ENCODE measurements at places on chromosomes 2 and 18.

DNA sequence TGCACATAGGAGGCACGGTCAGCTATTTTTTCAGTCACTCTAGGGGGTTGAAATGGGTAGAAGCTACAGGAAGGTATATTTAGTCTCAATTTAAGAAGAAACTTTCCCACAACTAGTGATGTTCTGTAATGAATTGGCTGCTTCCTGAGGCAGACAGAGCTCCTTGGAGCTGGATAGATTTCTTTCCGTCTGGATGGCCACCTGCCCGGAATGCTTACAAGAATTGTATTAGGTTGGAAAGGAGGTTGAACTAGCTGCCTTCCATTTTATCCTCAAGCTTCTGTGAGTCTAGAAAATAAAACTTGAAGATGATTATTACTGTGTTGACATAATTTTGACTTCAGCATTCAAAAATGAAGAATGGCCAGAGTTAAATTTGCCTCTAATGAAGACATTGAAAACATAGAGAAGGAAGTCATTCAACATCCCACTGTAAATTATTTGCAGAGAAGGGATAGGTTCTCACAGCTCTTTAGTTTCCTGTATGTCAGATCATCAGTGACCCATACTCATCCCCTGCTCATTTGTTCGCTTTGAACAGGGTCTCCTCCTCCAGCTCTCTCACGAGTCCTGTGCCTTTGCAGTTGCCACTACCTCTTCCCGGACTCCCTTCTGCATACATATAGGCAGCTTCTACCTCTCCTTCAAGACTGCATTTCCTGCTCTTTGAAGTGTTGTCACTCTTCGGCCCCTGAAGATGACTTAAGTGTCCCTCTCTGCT lies 88.8 kb downstream of the CRIM1 start:
- no peak for DNase-seq

- no peak for DNase-seq
Observed at GRCh38 chr18:13811993-13812392, 12.0 kb upstream of the MC5R start.

GRCh38 chr2:21372654-21373053 lies 248.9 kb downstream of the TDRD15 start:
- no peak for DNase-seq

DNA sequence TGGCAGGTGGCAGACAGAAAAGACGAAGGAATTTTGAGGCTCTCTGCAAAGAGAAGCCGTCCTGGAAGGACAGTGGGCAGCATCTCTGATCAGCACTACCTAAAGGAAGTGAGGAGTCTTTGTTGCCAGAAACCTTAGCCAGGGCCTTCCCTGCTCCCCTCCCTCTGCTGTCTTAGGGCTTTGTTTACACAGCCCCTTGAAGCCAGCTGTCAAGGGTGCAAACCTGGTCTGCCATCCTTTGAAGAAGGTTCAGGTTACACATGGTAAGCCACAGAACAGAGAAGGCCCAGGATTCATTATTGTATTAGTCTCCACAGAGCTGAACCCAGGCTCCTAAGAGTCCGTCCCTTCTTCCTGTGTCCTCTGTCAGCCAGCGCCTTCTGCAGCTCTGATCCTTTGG lies 356.7 kb downstream of the TGIF1 start:
- DNase-seq = no peak

DNA sequence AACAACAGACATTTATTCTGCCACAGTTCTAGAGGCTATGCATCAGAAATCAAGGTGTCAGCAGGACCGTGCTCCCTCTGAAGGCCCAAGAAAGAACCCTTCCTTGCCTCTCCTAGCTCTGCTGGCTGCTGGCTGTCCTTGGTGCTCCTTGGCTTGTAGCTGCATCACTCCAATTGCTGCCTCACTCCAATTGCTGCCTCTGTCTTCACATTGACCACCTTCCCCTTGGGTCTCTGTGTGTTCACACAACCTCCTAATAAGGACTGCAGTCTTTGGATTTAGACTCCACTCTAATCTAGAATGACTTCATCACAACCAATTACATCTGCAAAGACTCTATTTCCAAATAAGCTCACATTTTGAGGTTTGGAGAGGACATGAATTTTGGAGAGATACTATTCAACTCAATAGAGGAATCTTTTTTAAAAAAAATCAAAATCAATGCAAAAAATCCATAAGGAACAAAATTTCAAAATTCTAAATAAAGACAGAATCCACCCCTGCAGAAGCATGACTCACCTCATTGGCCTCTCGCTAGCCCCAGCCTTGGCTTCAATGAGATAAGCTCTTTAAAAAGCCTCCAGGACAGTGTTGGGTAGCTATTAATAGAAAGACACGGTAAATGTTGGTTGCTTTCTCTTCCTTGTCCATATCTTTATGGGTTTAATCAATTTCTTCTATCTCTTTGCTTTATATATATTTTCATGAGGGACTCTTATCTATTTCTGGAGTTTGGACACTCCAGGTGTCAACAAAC lies 267.6 kb upstream of the MGAT5 start:
- DNase-seq = no peak

DNA sequence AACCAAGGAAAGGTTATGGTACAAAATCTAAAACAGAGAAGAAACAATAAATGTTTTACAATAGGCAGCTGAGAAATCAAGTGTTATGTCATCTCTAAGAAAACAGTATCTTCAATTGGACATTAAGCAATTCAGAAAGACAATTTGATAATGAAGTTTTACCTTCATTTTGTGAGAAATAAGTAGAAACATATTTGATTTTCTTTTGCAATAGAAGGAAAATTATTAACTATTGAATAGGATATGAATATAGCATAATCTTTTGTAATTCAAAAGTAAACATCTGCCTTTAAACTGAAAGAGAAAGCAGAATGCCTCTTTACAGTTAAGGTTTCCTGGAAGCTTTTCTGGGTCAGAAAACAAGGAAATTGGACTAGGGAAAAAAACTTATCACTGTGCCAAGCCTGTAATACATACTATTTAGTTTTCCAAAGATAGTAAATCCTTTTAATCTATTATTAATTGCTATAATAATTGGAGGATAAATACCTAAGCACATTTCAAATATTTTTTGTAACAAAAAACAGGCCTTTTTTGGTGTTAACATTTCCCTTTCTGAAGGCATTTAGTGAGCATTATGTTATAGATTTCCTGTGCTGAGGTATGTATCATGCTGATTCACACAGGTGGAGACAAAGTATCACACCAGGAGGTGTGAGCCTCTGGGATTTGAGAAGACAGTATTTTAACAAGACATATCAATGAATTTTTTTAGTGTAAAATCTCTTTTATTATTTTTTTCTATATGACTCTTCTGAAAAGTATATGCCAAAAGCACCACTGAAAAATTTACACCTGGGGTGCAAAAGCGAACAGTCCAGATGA lies 947.0 kb upstream of the CDH2 start:
- no peak for DNase-seq

- DNase-seq = no peak
Observed at GRCh38 chr2:191757208-191757607, 79.3 kb downstream of the NABP1 start.

DNA sequence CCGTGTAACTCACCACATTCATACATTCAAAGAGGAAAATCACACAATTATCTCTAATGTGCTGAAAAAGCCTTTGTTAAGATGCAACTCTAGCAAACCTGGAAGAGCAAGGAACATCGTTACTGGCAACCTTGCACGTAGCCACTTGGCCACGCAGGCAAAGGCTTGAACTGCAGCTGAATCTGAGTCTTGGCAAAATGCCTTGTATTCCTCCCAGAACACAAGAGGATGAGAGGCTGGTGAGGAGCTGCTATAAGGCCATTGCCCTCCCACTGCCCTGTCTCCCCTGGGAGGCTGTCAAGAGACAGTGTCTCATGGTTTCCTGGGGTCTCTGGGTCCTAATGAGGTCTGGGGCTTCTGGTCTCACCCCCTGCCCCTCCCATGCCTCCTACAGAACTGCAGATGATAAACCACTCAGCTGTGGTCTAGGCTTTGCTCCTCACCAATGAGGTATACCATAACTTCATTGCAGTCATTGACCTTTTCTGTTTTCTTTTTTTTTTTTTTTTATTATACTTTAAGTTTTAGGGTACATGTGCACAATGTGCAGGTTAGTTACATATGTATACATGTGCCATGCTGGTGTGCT lies 141.4 kb downstream of the SPP2 start:
- DNase-seq = no peak

DNA sequence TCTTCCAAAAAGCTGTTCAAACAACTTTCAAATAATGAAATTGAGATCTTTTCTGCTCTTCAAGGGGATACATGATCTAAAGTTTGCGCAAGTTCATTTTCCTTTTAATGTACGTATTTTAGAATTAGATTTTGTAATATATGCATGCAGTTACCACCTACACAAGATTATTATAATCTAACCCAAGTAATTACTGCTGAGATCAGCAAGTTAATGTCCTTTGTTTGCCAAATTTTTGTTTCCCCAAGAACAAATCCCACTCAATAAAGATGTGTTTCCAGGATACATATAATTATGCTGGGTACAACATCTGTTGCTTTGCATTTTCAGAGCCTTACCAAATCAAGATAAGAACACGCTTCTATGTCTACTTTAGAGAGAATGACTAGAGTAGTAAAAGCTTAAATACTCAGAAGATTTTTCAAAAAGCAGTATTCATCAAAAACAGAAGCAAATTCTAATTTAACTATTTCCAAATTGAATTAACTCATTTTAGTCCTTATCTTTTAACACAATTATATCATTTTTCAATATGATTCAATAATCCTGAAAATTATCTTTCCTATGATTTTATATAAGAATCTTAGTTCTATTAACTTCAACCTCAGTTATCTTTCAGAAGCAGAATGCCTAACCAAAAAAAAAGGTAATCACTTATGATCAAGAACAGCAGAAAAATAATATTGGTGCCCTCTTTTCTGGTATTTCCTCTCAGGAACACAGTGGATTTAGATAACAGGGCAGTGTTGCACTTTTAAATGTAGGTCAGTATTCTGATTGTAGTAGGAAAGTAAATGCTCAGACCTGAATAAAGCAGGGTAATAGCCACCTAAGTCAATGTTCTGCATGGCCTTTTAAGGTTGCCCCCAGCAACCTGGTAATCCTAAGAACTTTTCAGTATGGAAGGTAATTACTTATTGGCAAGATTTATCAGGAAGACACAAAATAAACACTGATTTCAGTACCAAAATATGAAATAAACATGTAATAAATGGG lies 28.0 kb downstream of the CERKL start:
- DNase-seq = no peak

DNA sequence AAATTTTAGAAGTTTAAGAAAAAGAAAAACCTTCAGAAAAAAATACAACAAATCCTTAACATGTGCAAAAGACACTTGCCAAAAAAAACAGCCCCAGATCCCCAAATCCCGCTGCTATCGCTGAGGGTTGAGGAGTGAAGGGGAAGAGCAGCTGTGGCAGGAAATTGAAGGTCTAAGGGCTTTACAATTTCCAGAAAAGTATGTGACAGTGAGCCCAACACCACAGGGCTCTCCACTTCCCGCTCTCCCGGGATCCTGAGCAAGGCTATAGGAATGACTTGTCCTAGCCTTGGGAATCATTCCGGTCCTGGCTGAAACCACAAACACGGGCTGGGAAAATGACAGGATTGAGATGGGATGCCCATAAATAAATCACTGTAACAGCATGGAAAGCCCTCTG lies 191.4 kb downstream of the TMEM163 start:
- DNase-seq = no peak

DNA sequence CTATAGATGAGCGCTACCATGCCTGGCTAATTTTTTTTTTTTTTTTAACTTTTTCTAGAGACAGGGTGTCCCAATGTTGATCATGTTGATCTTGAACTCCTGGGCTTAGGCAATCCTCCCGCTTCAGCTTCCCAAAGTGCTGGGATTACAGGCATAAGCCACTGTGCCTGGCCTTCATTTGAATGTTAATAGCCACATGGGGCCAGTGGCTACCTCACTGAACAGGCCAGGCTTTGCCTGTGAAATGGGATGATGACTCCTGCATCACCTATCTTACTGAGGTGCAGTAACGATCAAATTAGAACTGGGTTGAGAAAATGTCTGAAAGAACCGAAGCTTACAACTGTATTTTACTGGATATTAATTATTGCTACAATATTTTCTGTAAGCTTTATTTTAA lies 278.7 kb downstream of the TCF4 start:
- no peak for DNase-seq

DNA sequence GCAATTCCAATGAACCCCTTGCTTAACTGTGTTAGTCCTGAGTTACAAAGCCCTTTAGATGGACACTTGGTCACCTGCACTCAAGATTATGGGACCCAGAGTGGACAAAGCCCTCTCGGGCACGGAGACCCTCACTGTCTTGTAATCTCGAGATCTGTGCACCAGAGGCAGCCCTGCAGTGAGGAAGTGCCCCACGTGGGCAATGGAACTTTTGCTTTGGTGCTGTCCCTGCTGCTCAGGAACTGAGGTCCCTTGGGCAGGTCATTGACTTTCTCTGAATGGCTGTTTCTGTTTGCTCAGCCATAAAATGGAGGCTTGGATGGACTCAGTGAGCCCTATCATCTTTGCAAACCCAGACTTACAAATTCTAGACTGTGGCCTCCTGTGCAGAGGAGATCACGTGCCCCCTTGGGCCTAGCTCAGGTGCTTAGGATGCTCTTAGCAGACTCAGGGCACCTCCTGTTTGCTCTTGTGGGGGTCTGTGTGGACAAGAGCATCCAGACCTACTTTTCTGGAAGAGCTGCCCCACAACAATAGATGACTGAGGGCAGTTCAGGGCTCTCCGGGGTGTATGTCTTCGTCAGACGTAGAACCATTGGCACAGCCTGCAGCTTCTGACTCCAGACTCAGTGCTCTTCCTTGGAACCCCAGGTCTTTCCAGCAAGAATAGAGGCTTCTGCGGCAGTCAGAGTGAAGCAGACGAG lies 94.5 kb upstream of the HS6ST1 start:
- no peak for DNase-seq

DNA sequence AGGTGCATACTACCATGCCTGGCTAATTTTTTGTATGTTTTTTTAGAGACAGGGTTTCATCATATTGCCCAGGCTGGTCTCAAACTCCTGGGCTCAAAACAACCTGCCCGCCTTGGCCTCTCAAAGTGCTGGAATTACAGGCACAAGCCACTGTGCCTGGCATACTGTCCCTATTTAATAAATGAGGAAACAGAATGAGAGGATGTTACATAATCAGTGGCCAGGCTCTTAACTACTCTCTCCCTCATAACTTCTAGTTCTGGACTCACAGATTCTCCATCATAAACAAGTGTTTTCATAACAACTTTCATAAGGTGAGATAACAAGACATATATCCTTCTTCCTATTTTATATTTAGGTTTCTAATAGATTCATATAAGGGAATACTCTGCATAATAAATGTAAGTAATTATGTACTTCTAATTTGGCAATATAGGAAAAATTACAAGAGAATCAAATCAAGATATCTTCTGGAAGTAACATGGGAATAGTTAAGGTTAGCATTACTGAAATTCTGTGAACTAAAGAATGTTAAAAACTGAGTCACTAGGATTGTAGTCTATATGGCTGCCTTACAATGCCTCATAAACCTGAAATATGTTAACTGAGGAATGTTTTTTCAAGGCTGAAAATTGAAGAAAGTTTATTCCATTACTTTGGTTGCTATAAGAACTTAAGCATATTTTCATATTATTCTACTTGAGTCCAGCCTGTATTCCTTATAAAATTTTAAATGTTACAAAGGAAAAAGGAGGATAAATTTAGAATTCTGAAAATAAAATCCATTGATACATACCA lies 71.3 kb downstream of the SLC25A12 start:
- no peak for DNase-seq

- DNase-seq = no peak
Observed at GRCh38 chr2:46723346-46723745, 192.3 kb downstream of the MCFD2 start.

- no peak for DNase-seq
Observed at GRCh38 chr2:138846216-138846821, 66.1 kb upstream of the NXPH2 start.
